ENCODE measurements at places on chromosomes 4 and X.

- peak; percentile 84 for DNase-seq
Measured at GRCh38 chr4:109815151-109816081, at the start of gene GAR1. Gene GAR1 (plus strand): TSS chr4:109815762. CDS start chr4:109816165, 403 bp downstream.

- DNase-seq: no peak
Measured at GRCh38 chrX:136814847-136815750, 34.4 kb upstream of the ARHGEF6 start.

- no peak for DNase-seq
Measured at GRCh38 chr4:141922236-141922635, 285.9 kb downstream of the IL15 start.

- no peak for DNase-seq
Measured at GRCh38 chr4:7339751-7340552, 94.8 kb downstream of the PSAPL1 start.

DNA sequence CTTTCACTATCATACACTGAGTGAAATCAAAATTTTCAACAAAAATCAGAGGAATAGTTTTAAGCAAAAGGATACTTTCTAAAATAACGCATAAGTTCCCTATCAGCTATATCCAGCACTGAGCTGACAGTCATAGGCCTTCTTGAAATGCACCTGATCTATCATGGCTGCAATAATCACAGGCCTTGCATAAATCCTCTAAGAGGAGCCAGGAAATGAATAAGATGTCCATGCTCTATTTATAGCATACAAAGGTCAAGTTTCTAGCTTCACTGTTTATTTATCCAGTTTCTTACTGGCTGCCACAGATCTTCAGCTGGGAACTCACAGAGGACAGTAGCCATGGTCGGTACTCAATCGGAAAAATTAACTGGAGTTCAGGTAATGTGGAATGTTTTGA, 235.9 kb upstream of the DMD start:
- no peak for DNase-seq

DNA sequence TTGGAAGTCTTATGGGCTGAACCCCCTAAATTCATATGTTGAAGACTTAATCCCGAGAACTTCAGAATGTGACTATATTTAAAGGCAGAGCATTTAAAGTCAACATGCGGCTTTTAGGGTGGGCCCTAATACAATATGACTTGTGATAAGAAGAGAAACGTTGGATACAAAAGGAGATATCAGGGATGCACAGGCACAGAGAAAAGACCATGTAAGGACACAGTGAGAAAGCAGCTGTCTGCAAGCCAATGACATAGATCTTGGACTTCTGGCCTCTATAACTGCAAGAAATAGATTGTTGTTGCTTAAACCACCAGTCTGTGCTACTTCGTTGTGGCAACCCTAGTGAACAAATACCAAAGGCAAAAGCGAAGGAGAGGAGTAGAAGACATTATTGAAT, 42.2 kb downstream of the GABRG1 start:
- DNase-seq: no peak

DNA sequence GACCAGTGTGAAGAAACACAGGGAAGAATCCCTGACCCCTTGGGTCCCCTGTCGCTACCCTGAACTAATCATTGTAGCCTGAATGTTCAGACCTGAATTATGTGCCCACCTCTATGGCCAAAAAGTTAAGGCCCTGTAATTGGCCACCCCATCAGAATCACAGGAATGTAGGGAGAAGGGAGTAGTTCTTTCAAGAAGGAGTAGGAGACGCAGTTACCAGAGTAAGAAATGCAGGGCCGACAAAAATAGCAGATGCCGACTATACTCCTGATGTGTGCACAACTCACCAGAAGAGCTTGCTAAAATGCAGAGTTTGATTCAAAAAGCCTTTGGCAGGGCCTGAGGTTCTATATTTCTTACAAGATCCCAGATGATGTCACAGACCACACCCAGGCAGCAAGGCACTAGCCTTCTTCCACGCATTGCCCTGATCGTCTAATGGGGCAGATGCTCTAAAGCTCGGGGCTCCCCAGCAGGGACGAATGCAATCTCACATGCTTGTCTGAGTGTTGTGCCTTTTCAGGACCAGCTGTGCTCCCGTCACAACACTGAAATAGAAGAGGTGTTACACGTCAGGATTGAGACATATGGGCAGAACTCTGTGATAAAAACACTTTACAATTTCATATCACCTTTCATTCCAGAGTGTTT, 161.0 kb upstream of the FAM241A start:
- no peak for DNase-seq

DNA sequence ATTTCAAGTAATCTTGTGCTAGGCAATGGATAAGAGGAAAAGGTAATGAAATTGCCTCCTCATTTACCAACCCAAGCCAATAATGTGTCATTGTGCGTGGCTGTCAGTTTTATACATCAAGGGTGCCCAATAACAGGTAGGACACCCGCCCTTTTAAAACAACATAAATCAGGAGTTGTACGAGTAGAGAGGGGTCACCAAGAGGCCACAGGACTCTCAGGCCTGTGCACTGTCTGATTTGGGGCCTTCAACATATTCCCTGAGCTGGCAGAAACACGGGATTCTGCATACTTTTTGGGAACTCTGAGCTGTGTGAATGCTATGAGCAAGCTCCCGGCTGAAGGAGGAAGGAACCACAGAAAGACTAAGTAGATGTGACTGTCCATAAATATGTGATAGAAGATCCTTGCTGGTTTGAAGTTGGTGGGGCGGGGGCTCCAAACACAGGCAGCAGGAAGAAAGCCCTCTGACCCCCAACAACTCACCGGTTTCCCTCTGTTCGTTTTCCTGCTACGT, 82.7 kb upstream of the MAML3 start:
- DNase-seq: no peak

DNA sequence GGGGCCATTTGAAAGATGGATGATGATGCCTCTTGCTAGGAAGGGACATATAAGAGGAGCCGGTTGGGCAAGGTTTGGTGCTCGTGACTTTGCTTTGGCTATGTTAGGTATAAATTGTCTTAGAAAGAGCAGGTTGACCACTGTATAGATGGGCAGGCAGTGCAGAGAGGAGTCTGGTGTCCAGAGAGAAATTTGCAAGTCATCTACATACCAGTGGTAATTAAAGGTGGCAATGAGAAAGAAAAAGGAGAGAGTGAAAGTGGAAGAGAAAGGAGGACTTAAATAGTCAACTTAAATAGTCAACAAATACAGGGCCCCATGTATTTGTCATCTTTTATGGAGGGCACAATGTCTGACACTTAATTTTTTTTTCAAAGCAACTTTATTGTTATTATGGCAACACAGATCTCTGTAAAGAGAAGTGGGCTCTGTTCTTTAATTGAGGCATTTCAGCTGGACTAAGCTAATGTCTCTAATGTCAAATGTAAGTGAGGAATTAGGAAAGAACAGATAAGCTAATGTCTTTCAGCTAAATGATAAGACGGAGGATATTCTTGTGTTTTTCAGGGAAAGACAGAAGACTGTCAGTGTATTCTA, 75.4 kb upstream of the ANXA3 start:
- DNase-seq: no peak

GRCh38 chrX:41589634-41590270, 99.0 kb upstream of the GPR34 start:
- DNase-seq: peak; percentile 24

DNA sequence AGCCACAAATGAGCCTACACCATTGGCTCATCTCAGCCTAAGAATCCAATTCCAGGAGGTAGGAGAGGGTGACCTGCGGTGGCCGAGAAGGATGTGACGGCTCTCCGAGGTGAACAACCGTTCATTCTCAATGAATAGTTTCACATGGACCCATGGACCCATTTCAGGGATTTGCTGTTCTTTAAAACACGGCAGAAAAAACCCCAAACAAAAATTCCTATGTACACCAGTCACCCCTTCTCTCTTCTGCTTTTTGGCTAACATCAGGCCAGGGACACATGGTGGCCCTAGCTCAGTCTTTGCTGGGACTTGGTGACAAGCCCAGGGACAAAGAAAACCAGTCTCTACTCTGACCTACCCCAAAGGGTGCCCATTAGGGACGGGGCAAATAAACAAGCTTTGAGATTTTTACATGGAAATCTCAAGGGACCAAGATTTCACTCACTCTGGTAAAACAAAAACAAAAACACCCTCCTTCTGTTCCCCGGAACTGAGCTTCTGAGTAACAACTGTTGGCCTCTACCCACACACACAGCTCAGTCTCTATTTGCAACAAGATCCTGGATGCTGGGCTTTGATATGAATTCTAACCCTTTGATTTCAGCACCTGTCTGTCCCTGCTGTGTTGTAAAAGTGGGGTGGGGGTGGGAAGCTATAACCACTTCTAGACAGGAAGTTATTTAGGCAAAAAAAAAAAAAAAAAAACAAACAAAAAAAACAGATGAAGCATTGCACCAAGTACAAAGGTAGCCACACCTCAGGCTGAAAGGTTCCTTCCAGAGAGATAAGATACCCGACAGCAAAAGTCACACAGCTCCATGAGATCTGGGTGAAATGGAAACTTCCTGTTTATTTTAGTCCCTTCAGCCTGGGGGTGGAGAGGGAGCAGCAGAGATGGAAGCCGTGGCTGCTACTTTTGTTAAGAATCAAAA, 49.0 kb downstream of the DDX3X start:
- DNase-seq: no peak

GRCh38 chr4:162350331-162350730, 186.5 kb upstream of the FSTL5 start:
- no peak for DNase-seq

DNA sequence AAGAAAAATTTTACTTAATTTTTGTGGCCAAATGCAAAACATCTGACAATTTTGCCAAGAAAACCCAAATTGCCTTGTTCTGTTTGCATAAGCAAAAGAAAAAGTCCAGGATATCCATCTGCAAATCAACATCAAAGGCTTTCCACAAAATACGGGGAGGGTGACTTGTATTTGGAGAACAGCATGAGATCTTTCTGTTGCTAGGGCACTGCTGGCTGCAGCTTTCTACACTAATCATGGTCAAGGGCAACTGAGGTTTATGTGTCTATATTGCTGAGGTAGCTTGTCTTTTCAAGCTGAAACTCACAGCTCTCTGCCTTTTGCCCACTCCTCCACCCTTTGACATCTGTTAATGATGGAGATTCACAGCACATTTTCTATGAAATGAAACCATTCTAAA, 389.1 kb downstream of the NKX6-1 start:
- no peak for DNase-seq

DNA sequence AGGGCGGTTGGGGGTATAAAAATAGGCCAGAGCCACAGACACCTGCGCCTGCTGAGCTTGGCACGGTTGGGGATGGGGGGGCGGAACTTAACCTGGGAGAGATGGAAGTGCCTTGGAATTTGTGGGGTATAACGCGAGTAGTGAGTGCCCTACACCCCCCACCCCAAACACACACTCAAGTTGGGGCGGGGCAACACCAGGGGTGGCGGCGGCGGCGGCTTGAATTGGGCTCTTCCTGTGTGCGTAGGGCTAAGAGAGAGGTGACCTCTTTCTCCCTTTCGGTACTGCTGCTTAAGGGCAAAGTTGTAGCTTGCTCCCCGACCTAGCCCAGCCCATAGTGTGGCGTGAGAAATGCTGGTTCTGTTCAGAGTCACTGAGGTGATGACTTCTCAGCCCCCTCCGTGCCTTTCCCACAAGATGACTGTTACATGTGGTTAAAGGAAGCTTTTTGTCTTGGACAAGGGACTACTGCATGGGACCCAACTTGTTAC, 839 bp downstream of the STK26 start:
- no peak for DNase-seq

DNA sequence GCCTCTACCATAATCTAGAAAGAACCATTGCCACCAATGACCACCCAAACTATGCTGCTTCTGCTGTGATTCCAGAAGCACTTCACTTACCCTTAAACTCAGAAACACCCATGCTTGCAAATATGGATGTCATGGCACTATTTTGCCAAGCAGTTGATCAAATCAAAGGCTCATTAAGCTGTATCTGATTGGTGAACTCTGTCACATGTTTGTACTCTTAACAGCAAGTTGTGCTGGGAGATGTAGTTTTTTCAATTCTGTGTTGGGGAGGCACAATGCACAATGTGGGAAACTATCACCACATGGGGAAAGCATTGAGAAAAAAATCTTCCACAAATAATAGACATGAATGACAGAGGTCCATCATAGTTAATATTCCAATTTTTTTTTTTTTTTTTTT, 19.2 kb upstream of the SPCS3 start:
- DNase-seq: no peak

DNA sequence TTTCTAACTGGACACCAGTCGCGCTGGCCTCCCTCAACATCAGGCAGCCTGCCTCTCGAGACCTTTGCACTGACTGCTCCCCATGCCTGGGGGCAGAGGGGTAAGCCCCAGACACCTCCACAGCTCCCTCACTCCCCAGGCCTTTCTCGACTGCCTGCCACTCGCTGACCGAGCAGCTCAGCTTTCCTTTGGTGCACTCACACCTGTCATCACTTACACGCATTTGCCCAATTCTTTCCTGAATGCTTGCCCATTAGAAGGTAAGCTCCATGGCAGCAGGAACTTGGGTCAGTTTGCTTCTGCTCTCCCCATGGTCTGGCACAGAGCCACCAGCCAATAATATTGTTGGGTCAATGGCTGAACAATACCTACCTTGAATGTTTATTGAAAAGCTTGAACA, 32.2 kb upstream of the PROM1 start:
- DNase-seq: no peak

DNA sequence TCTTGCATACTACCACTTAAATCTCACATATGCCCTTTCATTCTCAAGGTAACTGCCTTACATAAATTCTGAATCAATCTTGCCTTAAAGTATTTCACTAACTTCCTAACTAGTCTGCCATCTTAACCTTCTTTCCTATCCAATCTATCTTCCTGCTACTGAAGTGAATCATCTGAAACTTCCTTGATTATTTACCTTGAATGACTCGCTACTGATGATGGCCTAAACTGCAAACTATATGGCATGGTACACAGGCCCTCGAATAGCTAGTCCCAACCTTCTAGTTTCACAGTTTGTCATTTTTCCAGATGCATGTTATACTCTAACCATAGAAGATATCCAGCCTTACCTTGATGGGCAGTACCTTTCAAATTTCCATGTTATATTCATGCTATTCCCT, 19.9 kb downstream of the PHKA1 start:
- DNase-seq: no peak

GRCh38 chr4:87239194-87239593, 18.8 kb upstream of the KLHL8 start:
- DNase-seq: no peak

- DNase-seq: peak; percentile 13
Measured at GRCh38 chrX:73850124-73851013, 287.4 kb downstream of the CHIC1 start.

Measured in astrocyte of the cerebellum (primary cell).